Neural crest cell (in vitro differentiated cells): ENCODE measurements at places on chromosomes 16 and 17. TPM values are rescaled to one million over a fixed set of nuclear protein-coding genes. Genes with fewer than 3 reads are reported as not detected.
A peak's percentile ranks its signal among the peaks of the same experiment; 100 is the strongest.

The TBC1D3K gene
- total RNA-seq, result not detected in 2 replicates

The SGCA gene
- total RNA-seq, result not detected in 2 replicates

The ST6GALNAC1 gene
- not detected in 2 replicates for total RNA-seq

The PIRT gene
- total RNA-seq, result 0.07 and 0.09 TPM in 2 replicates

The TMC5 gene
- not detected in 2 replicates for total RNA-seq

The PRAC1 gene
- total RNA-seq, result not detected in 2 replicates

The SUZ12 gene
- 40.2 and 43.9 TPM in 2 replicates for total RNA-seq

The STH gene
- not detected in 2 replicates for total RNA-seq

The NPIPA5 gene
- 6.0 and 6.1 TPM in 2 replicates for total RNA-seq

- H3K36me3 ChIP-seq, result no peaks in the 10 kb centered on the region
- peak overlapping the region; percentile 52 for H3K4me3 ChIP-seq
These were observed 424 bp downstream of the YBX2 start for GRCh38 chr17:7293816-7294613.

DNA sequence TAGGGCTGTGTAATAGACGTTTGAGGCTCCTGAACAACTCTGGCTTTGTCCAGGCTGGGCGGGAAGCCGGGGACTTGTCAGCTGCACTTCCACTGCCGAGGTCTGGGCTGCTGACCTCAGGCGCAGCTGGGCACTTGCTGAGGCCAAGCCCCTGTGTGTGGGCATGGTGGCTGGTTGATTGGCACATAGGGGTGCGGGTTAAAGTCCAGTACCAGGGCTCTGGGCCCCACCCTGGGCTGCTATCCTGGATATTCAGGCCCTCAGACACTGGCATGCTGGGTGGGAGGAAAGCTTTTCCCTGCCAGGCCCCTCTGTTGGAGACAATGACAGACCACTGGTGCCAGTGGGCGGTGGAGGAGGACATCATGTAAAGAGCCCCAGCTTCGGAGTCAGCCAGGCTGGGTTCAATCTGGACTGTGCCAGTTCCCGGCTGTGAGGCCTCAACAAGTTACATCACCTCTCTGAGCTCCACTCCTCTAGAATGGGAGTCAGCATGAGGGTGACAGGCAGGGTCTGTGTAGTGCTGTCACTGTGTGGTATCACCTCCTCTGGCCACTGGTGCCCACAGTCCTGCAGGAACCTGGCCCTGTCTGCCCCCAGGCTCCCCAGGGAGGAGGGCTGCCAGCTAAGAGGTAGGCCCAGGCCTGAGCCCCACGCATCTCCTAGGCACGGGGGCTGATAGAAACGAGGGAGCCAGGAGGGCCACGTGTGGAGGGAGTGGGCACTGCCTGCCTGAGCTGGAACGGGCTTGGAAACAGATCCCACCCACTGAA lies 42.5 kb downstream of the PSME3IP1 start:
- peak overlapping the region; percentile 12 for H3K27ac ChIP-seq
- peaks cover 4% of the 10 kb centered on the region for H3K27me3 ChIP-seq
- H3K4me1 ChIP-seq, result peaks cover 77% of the 10 kb centered on the region
- H3K36me3 ChIP-seq, result no peaks in the 10 kb centered on the region
- H3K4me3 ChIP-seq, result peak overlapping the region; percentile 41

GRCh38 chr16:29156511-29156910 lies 171.7 kb downstream of the LAT start:
- H3K4me3 ChIP-seq, result no peak overlapping the region
- no peak for DNase-seq
- no peaks in the 10 kb centered on the region for H3K27me3 ChIP-seq
- H3K4me1 ChIP-seq, result peaks cover 12% of the 10 kb centered on the region
- no peaks in the 10 kb centered on the region for H3K36me3 ChIP-seq

- no peak overlapping the region for H3K4me3 ChIP-seq
- H3K4me1 ChIP-seq, result no peaks in the 10 kb centered on the region
- peaks cover 47% of the 10 kb centered on the region for H3K27me3 ChIP-seq
- H3K27ac ChIP-seq, result no peak overlapping the region
- DNase-seq, result no peak
These were observed 14.1 kb upstream of the NLRP1 start for GRCh38 chr17:5598457-5598856.

DNA sequence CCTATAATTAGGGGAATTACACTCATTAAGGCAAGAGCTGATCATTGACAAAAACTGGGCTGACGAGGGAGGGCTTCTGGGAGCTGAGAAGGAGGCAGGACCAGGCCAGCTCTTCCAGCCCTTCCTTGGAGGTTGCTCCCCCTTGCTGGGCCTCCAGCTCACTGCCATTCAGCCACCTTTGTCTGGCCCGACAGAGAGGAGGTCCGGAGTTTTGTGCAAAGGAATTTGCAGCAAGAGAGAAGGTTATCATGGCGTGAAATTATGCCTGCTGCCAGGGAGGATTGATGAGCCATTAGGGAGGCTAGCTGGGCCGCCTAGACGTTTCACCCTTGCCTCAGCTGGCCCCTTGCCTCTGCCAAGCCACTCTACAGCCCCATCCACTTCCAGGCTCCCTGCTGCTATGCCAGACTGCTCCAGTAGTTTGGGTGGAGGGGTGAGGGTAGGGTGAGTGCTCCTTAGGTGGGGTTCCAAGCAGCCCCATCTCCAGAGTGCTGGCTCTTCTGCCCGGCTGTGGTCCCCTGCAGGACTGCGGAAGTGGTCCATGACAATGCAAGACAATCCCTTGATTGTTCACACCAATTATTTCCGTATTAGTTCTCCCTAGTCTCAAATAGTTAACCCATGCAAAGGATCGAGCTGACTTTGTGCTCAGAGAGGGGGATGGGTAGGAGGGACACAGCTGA lies 17.1 kb upstream of the PHF12 start:
- DNase-seq, result peak; percentile 38
- H3K4me1 ChIP-seq, result peaks cover 40% of the 10 kb centered on the region
- H3K27ac ChIP-seq, result peak overlapping the region; percentile 48

DNA sequence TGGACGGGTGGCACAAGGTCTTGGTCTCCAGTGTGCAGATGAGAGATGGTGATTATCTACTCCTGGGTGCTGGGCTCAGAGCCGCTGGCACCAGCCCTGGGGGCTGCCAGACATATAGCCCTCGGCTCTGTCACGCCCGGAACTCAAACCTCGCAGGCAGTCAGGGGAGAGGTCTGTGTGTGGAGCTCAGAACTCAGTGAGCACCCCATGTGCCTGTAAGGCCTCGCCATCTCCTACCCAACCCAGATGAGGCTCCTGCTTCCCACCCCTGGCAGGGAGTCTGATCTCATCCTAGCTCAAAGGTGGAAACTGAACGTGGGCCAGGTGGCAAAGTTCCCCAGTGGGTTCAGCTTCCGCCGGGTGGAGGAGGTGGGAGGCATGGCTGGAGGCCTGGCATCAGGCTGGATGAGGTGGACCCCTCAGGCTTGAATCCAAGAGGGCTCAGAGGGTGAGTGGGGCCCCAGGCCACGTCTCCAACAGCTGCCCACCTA lies 22.6 kb upstream of the NPTX1 start:
- no peaks in the 10 kb centered on the region for H3K36me3 ChIP-seq
- H3K27me3 ChIP-seq, result peaks cover 45% of the 10 kb centered on the region
- H3K4me3 ChIP-seq, result no peak overlapping the region
- H3K27ac ChIP-seq, result no peak overlapping the region
- H3K4me1 ChIP-seq, result peaks cover 5% of the 10 kb centered on the region
- DNase-seq, result no peak

- H3K4me1 ChIP-seq, result peaks cover 17% of the 10 kb centered on the region
- H3K4me3 ChIP-seq, result no peak overlapping the region
- H3K27me3 ChIP-seq, result peaks cover 9% of the 10 kb centered on the region
- no peaks in the 10 kb centered on the region for H3K36me3 ChIP-seq
- DNase-seq, result no peak
These were observed 9.2 kb upstream of the BAIAP2 start for GRCh38 chr17:81025741-81026129.

DNA sequence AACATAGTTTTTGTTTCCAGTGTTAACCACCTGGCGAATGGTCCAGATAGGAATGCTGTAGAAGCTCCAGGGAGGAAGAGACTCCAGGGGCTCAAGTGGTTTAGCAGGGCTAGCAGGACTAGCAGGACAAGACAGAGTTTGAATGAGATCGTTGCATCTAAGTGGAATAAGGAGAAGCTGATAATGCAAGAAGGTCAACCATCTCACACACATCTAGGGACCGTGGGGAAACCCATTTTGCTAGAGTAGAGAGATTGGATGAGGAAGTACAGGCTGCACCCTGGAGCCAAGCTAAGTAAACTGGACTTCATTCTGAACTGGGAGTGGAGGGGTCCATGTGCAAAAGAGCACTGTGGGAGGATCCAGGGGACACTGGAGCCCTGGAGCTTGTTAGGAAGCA lies 86.1 kb upstream of the HSBP1 start:
- no peak for DNase-seq
- peaks cover 5% of the 10 kb centered on the region for H3K27me3 ChIP-seq
- H3K4me3 ChIP-seq, result no peak overlapping the region
- no peaks in the 10 kb centered on the region for H3K36me3 ChIP-seq
- H3K27ac ChIP-seq, result peak overlapping the region; percentile 72

DNA sequence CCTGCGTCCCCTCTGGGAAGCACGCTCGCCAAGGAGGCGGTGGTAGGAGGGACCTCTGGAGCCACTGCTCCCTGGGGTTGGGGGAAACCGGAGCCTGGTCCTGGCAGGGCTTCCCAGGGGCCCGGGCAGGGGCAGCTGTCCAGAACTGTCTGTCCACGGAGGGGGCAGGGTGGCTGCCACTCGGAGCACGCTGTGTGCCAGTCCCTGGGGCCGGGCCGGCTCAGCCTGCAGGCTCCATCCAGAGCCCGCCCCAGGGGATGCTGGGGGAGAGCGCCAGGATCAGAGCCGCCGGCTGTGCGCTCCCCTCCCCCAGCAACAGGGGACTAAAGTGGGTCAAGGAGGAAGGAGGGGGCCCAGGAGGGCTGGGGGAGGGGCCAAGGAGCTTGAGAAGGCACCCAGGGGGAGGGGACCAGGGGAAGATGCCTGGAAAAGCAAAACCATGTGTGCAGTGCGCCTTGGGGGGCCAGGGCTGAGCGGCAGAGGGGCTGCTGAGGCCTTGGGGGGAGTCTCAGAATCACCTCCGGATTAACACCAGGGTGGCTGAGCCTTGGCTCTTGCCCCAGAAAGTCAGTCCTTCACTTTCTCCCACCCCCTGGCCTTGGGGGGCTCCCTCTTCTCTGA lies 21.3 kb downstream of the ZNF423 start:
- H3K4me3 ChIP-seq, result no peak overlapping the region
- no peak overlapping the region for H3K27ac ChIP-seq
- H3K36me3 ChIP-seq, result peaks cover 9% of the 10 kb centered on the region
- DNase-seq, result no peak

- H3K4me1 ChIP-seq, result peaks cover 31% of the 10 kb centered on the region
- no peaks in the 10 kb centered on the region for H3K27me3 ChIP-seq
- H3K4me3 ChIP-seq, result no peak overlapping the region
- no peak overlapping the region for H3K27ac ChIP-seq
- no peaks in the 10 kb centered on the region for H3K36me3 ChIP-seq
These were observed 55.9 kb downstream of the MFSD11 start for GRCh38 chr17:76793775-76794174.

- H3K27ac ChIP-seq, result peak overlapping the region; percentile 50
- H3K4me3 ChIP-seq, result no peak overlapping the region
- DNase-seq, result no peak
- peaks cover 50% of the 10 kb centered on the region for H3K4me1 ChIP-seq
These were observed 5.3 kb downstream of the DUSP14 start for GRCh38 chr17:37494971-37495370.

- H3K4me1 ChIP-seq, result no peaks in the 10 kb centered on the region
- H3K27me3 ChIP-seq, result no peaks in the 10 kb centered on the region
- H3K36me3 ChIP-seq, result peaks cover 2% of the 10 kb centered on the region
- H3K27ac ChIP-seq, result no peak overlapping the region
These were observed 26.7 kb upstream of the TEX2 start for GRCh38 chr17:64289741-64290141.

DNA sequence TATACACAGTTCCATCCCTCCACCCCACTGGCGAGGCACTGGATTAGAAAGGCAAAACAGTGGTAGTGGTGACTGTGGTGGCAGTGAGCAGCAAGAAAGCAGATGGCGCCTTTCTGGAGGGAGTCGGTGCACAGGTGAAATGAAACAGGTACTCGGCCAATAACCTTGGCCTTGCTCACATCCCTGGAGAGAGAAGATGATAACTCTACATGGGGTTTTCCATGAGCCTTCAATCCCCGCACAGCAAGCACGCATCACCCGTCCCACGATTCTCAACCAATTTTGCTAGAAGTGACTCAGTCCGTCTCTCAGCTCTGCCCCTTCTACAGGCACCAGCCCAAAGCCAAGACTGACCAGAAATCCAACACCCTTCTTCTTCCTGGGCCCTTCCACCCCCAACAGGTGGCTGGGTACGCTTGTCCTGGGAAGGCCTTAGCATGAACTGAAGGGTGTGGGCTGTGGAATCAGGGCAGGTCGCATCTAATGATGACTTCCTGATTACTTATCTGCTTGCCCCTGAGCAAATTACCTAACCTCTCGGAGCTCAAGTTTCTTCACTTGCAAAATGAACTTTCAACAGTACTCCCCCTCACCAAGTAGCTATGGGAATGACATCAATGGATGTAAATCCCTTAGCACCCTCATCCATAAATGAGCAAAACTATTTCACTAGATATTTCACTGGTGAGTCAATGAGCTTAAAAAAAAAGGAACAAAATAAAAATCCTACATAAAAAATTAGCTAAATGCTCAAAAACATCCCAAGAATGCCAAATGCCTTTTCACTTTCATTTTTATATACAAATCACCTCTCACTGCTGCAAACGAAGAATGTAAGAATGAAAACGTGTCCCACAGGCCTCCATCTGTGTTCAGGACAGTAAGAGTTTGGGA lies 18.0 kb downstream of the XPO6 start:
- peaks cover 21% of the 10 kb centered on the region for H3K4me1 ChIP-seq
- peaks cover 13% of the 10 kb centered on the region for H3K36me3 ChIP-seq
- H3K27me3 ChIP-seq, result no peaks in the 10 kb centered on the region
- no peak overlapping the region for H3K27ac ChIP-seq
- DNase-seq, result no peak

DNA sequence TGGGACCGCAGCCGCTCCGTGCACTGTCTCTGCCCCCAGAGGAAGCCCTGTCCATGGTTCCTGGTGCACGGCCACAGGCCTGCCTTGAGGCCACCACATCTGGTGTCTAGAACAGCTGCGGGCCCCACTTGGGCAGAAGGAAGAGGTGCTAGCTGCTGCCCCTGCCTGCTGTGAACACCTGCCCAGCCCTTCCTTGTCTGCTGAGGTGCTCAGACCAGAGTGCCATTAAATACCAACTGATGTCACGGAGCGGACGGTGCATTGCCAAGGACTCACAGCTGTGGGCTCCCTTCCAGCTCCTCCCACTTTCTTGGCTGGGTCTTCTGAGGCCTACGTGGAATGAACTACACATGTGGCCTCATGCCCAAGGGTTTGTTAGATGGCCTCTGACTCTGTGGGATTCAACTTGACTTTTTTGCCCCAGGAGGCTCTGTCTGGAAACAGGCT lies 146.1 kb downstream of the RAB11FIP4 start:
- no peak overlapping the region for H3K4me3 ChIP-seq
- peaks cover 10% of the 10 kb centered on the region for H3K4me1 ChIP-seq
- no peaks in the 10 kb centered on the region for H3K27me3 ChIP-seq
- no peaks in the 10 kb centered on the region for H3K36me3 ChIP-seq
